Fibroblast of villous mesenchyme (primary cell): ENCODE measurements at places on chromosomes 2 and 18. TPM values are rescaled to one million over a fixed set of nuclear protein-coding genes. Genes with fewer than 3 reads are reported as not detected.

Gene SNRPD1
- 9.7 and 11.7 TPM in 2 replicates for total RNA-seq

Gene ARL5A
- total RNA-seq = 43.5 and 59.6 TPM in 2 replicates

Gene RAMP1
- 28.0 and 35.0 TPM in 2 replicates for total RNA-seq

Gene GRP
- total RNA-seq = 0.32 TPM in 1 of 2 replicates, not detected in the other

Gene DUSP19
- total RNA-seq = 1.6 and 5.6 TPM in 2 replicates

Gene IL1A
- total RNA-seq = 0.32 and 0.43 TPM in 2 replicates

Gene STAMBP
- total RNA-seq = 22.9 and 28.5 TPM in 2 replicates

DNA sequence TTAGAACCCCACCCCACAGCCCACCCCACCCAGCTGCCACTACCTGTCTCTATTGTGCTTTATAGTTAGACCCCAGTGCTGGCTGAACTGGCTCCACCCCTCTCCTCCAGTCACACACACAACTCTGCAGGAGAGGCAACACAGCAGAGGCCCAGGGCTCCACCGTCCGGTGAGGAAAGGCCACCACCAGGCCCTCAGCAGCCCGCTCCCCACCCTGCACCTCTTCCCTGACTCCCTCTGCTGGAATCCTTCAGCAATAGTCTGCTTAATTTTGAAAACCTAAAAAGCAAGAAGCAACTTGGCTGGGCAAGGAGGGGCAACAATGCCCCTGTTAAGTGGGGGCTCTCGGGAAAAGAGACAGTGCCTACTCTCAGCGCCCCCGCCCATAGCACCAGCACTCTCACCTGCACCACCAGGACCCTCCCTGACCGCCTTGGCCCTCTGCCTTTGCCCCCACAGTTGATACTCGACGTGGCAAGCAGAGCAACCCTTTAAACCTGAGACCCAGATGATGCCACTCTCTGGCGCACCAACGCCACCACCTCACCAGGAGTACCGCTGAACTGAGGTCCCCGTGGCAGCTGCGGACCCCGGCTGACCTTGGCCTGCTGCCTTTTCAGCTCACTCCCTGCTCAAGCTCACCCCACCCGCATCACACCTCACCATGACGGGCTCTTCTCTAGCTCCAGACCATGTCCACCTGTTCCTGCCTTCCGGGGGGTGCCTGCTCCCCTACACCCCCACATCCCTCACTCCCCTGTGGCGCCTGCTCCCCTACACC, 45.7 kb downstream of the NDUFA10 start:
- peak; percentile 55 for DNase-seq

DNA sequence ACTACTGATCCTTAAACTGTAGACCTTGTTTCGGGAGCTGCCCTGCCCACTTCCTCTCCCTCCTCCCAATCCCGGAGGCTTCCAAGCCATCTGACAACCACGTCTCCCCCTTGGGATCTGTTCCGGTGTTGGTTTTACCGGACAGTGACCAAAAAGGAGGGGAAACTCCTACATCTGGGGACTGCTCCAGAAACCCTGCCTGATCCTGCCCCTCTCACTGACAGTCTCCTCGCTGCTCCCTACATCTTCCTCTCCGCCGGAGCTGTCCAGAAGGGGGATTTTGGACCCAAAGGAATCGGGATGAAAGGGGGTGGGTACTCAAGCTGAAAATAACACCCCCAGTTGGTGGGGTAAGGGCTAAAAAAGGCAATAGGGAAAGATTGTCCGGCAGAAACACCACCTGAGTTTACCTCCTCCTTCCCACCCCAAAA, 1.5 kb downstream of the INO80D start:
- DNase-seq = peak; percentile 88

- no peak for DNase-seq
These were observed 58.6 kb downstream of the MGAT5 start for GRCh38 chr2:134312482-134312881.

GRCh38 chr18:30800800-30801199, 241.7 kb downstream of the DSC3 start:
- no peak for DNase-seq

DNA sequence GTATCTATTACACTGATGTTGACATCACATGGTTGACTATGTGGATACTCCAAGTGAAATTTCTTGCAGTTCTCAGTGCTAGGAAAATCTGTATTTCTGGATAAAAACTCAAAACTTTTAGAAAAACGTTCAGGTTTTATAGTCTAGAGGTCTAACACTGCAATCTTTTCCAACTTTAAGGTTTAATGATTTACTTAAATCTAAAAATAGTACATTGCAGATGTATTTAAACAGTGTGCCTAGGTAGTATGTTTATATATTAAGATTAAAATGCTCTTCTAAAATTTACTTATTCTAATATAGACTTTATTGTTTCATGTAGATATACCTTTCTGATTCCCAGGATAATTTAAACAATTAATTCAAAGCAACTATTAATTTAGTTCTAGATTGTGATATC, 98.3 kb downstream of the SH3YL1 start:
- no peak for DNase-seq

DNA sequence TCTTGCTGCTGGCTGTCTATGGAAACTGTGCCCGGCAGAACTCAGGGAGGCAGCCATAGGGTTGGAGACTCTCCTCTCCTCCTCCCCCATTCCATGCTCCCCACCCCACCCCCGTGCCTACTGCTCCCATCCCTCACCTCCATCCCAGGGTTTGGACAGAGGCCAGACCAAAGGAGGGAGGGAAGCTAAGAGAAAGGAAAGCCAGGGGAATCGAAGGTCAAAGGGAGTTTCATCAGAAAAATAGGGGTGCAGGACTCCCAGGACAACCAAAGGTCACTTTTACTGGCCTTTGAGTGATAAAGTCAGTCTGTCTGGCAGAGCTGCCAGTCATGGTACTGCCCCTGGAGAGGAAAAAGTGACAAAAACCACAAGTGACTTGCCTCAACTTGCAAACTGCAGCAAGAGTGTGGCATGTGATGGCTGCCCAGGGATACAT, 187.3 kb upstream of the CTAGE1 start:
- no peak for DNase-seq

DNA sequence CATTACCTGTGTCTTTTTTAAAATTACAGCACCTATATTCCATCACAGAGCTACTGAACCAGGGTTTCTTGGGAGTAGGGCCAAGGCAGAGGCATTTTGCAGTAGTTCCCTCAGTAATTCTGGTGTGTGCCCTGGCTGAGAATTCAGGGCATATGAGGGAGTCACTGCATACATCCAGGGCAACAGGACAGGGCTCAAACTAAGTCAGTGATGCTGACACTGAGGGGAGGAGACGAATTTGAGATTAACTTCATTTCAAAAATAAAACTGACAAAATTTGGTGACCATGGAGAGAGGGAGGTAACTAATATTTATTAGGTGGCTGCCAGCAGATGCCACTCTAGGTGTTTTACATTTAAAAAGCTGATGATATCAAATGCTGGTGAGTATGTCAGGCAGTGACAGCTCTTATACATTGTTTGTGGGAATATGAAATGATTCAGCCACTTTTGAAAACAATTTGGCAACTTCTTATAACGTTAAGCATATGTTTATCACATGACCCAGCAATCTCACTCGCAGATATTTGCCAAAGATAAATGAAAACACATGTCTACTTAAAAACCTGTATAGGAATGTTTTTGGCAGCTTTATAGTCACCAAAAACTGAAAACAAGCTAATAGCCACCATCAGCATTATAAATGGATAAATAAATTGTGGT, 20.3 kb downstream of the STRADB start:
- DNase-seq = peak; percentile 72

DNA sequence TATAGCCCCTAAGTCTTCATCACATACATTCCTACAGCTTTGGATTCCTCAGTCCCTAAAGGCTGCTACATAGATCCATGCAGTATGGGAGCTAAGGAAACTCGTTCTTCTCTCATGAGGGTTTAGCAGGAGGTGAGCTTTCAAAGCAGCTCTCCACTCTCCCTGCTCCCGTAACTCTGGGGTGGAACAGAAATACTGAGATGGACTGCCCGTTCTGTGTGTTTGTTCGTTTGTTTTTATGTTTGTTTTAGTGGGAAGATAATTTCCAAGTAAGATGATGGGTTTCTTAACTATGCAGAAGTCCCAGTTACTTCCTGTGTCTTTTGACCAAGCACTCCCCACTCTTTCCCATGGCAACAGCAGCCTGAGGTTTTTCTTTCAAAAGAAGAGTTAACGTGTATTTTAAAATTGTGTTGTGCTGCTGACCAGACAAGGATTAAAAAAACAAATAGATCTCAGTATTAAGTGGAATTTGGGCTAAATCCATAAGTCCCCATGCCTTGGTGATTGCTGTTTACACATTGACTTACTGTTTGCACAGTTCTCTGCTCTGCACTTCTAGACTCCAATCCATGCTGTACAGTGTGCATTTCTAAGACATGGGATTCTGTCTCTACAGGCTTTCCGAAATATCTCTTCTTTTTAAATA, 156.4 kb upstream of the SH3BP4 start:
- DNase-seq = peak; percentile 59

DNA sequence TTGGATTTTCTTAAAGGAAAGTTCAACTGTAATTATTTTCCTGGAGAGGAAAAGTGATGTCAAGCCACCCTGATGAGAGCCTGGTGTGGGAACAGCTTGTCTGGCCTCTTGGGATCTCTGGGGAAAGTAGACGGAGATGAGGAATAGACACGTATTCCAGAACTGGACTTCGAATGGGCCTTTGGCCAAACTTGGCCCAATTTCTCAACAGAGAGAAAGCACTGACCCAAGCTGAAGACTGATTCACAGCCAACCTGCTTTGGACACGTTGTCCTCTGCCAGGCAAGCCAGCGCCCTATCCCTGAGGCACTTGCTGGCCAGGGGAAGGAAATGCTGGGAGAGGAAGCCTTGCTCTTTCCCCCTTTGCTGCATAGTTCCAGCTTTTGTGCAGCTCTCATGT, 70.8 kb upstream of the CTAGE1 start:
- no peak for DNase-seq

- DNase-seq = no peak
These were observed 254.6 kb upstream of the KCNJ3 start for GRCh38 chr2:154443919-154444318.

DNA sequence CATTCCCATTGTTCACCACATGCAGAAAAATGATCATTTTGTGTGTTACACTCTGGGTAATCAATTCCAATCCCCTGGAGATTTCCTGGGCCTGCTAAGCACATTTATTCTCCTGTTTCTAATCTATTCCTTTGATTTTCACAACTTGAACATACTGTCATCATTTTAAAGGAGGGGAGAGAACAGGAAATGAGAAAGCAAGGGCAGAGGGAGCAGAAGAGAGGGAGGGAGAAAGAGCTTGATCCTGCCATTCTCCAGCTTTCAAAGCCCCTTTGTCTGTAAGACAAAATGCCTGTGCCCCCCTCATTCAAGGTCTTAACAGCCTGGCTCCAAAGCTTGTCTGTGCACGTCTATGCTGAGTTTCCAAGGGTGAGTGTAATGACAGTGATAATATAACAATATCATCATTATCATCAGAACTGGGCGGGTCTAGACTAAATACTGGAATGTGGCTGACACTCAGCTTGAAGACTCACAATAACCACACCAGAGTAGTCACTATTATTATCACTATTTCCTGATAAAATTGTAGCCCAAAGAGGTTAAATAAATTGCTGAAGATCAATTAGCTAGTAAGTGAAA, 164.4 kb upstream of the KLHL29 start:
- no peak for DNase-seq

DNA sequence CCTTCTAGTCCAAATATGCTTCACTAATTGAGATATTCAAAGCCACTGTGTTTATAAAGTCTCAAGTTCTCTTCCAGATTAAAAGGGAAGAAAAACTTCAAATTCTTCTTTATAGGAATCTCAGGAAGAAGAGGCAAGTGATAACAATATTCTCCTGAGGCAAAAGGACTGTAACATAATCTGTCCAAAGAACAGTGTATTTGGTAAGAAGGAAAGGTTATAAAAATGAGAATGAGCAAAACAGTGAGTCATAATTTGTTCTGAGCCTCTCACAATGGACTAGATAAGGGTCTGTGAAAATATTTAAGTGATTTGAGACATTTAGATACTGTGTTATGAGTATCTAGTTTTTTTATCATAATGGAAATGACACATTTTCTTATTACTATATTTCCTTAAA, 44.3 kb downstream of the SNRPD1 start:
- peak; percentile 45 for DNase-seq

GRCh38 chr2:241494311-241494908, 14.0 kb downstream of the STK25 start:
- no peak for DNase-seq

GRCh38 chr2:239137165-239137897, 263.5 kb downstream of the HDAC4 start:
- no peak for DNase-seq
